ENCODE measurements at places on chromosomes 1 and 21.

GRCh38 chr21:34796518-34797200, 127.9 kb downstream of the CLIC6 start:
- DNase-seq: no peak

- DNase-seq: no peak
Observed at GRCh38 chr1:160460214-160460642, 59.9 kb downstream of the VANGL2 start.

- no peak for DNase-seq
Observed at GRCh38 chr1:69502991-69503390, 64.7 kb upstream of the LRRC7 start.

GRCh38 chr1:220631238-220631815, 58.8 kb upstream of the C1orf115 start:
- DNase-seq: no peak

- no peak for DNase-seq
Observed at GRCh38 chr1:7046314-7046713, 261.1 kb downstream of the CAMTA1 start.
